ENCODE measurements at places on chromosomes 3 and 15.

DNA sequence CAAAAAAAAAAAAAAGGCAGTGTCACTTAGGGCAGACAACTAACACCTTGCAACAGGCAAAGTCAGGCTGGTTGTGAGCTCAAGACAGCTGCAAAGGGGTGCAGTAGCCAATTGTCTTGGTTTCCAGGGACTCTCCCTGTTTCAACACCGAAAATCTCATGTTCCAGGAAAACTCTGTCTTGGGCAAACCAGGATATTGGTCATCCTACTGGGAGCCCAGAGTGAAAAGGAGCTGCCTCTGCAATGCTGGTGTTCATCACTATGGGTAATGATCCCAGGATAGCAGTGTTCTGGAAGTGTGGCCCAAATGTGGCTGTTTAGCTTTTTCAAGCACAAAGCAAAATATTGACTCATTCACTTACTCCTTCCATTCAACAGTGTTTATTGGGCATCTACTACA lies 82.6 kb downstream of the ARHGAP31 start:
- DNase-seq: no peak

DNA sequence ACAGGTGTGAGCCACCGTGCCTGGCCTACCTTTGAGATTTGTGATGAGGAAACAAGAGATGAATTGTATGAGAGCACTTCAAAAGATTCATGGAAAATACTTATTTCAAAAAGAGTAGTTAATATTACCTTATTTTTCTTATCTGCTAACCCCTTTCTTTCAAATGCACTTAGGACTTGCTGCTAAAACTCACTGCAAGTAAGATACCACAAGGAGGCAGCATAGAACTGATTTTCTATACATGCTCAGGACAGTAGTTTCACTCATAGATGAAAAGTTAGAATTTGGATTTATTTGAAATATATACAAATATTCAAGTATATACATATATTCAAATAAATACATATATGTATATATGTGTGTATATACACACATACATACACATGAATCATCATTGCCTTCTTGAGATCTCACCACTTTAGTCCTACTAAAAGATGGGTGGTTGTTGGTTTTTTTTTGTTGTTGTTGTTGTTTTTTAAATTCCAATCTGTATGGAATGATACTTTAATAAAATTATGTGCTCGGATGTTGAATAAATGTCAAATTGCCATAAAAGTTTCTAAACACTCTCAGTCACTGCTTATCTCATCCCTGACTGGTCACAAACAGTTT lies 2.4 kb downstream of the CCNDBP1 start:
- DNase-seq: peak; percentile 67

GRCh38 chr3:163671201-163671600 lies 1407.1 kb downstream of the SI start:
- no peak for DNase-seq

- DNase-seq: peak; percentile 57
Observed at GRCh38 chr3:149352556-149352955, 19.1 kb upstream of the TM4SF18 start.

DNA sequence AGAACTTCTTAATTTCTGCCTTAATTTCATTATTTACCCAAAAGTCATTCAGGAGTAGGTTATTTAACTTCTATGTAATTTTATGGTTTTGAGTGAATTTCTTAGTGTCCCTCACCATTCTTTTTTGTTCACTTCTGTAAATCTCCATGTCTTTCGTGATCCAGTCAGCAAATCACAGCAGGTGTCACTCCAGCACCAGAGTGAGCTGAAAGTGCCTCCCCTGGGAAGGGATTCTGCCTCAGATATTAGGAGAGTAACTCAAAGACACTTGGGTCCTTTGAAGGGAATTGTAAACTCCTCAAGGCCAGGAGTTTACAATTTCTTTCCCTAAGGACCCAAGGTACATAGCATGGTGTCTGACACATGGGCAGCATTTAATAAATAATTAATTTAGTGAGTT lies 207.6 kb upstream of the AZI2 start:
- DNase-seq: no peak

DNA sequence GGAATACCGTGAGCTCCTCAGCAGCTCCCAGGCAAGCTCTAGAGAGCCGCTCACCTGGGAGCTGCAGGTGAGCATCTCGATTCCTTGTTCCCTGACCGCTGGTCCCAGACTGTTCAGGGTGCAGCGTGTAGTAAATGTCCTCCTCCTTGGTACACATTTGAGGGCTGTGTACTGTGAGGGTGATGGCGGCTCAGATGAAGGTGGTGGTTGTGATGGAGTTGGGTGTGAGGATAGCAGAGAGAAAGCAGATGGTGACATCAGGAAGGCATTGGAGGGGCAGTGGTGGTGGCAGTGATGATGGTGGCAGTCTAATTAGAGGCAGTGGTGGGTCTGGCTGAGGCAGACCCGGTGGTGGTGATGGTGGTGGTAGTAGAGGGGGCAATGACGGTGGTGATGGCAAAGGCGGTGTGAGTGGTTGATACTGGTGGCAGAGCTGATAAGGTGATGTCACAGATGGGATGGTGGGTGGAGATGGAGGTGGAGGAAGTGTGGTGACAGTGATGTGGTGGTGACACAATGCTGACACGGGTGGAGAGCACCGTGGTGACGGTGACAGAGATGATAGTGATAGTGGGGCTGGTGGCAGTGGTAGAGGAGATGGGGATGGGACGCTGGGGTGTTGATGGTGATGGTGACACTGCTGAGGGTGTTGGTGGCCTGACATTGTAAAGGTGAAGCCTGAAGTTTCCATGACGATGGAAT lies at the start of gene DNAJB8:
Gene DNAJB8 (minus strand): TSS at position 51 of the 702 bp plus-strand sequence. CDS start 3,645 bp downstream, outside the sequence.
- no peak for DNase-seq

GRCh38 chr3:165504554-165504953 lies 308.4 kb upstream of the SLITRK3 start:
- no peak for DNase-seq

- peak; percentile 61 for DNase-seq
Observed at GRCh38 chr3:48897460-48898376, 964 bp downstream of the SLC25A20 start.

GRCh38 chr15:100334015-100334414 lies 7.8 kb downstream of the ADAMTS17 start:
- DNase-seq: no peak

DNA sequence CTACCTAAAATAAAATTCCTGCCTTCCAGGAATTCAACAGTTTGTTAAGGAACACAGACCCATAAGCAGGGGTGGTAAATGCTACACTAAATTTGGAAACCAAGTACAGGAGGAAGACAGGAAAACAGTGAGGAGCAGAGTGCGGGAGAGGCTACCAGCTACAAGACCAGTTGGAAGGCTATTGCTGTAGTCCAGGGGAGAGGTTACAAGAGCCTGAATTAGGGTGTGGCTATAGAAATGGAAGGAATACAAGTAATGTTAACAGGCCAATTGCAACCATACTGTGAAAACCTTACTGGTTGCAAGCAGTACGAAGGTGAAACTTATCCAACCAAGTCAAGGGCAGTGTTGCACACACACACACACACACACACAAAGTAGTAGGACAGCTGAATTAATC lies 880 bp upstream of the ARMC8 start:
- DNase-seq: no peak

- DNase-seq: no peak
Observed at GRCh38 chr15:88174571-88174970, 82.0 kb downstream of the NTRK3 start.

GRCh38 chr3:61464518-61465140 lies 96.7 kb upstream of the PTPRG start:
- peak; percentile 31 for DNase-seq

- DNase-seq: no peak
Observed at GRCh38 chr3:182729903-182730674, 63.2 kb upstream of the ATP11B start.

- no peak for DNase-seq
Observed at GRCh38 chr3:117398141-117398899, 688.7 kb downstream of the TUSC7 start.

DNA sequence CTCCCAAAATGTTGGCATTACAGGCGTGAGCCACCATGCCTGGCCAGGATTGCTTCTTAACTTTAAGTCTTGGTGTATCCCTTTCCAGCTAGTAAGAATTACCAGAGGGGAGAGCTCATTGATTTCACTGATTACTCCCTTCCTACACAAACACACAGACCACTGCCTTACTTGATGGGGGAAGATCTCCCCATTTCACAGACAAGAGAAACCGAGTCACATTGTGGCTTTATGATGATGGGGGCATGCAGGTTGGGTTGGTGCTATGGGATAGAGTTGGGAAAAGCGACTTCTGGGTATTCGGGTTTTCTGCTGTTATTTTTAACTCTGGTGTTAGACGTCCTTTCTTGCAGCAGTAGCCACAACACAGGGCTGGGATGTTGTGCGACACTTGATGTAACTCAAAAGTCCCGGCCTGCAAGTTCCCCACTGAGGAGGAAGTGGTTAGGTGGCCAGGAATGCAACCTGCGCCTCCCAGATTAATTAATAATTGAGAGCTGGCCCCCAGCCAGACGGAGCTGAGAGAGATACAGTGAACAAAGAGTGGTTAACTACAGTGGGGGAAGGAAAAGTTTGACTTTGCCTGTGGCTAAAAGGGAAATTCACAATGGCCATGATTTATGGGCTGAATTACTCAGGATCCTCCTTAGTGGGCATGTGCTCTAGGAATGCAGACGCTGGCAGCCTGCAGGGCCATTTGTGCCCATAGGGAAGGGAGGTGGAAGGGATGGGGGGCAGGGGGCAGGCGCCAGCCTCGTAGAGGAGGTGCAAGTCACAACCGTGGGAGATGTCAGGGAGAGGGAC lies 63.6 kb downstream of the SMAD6 start:
- peak; percentile 68 for DNase-seq
